Activated CD4-positive, CD25-positive, alpha-beta regulatory T cell treated with anti-CD3 and anti-CD28 coated beads, Interleukin-2, amount 50 U/mL, for 24 hours (primary cell): ENCODE measurements at places on chromosomes 13 and 19.

GRCh38 chr13:25867038-25867437 is 184.8 kb downstream of the SHISA2 start:
- no peak for ATAC-seq

DNA sequence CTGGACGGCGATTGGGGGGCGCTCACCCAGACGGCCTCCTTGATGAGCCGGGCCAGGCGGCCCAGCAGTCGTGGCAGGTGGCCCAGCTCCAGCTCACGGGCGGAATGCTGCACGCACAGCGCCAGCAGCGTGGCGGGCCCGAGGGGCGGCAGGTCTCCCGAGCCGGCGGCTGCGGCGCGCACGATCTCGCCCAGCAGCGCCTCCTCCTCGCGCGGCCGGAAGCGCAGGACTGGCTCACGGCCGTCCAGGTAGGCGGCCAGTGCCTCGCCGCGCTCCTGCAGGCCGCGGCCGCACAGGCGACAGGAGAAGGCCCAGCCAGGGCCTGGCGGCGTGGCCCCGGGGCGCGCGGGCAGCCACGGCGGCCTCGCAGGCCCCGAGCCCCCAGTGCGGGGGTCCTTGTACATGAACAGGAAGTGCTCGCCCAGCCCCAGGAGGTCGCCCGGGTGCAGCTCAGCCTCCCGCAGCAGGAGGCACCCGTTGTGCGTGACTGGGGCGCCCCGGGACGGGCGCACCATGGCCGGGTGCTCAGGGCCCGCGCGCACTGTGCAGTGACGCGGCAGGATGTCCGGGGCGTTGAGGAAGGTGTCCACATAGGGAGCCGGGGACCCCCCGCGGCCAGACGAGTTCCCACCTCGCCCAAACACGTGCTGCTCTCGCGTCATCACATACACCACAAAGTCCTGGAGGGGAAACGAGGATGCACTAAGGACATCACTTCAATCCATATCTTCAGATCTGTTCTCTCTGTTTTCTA is 9.6 kb upstream of the MAMSTR start:
- no peak for ATAC-seq

DNA sequence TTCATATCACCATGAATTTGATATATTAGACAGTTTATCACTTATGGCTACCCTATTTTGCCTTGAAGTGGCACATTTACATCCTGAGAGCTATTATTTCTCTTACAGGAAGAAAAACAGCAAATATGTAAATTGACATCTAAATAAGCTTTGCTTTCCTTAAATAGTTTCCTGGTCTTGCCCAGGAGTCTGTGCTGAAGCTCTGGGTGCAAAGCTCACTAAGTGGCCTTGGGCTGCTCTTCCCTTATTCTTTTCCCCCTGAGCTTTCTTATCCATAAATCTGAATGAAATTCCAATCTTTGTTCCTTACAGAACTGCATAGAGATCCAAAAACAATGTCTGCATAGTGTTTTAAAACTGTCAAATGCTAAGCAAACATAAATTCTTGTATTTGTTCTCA is 56.3 kb downstream of the TNFSF13B start:
- no peak for ATAC-seq

DNA sequence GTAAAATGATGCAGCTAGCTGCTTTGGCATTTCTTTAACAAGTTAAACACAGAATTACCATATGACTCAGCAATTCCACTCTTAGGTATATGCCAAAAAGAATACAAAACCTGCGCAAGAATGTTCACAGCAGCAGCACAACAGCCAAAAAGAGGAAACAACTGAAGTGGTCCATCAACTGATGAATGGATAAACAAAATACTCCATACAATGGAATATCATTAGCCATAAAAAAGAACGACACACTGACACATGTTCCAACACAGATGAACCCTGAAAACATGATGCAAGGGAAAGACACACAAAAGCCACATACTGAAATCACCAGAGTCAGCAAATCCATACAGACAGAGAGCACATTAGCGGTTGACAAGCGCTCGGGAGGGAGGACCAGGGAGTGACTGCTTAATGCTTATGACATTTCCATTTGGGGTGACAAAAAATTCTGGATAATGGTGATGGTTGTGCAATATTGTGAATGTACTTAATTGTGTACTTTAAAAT is 3.0 kb downstream of the PCID2 start:
- ATAC-seq = no peak

- no peak for ATAC-seq
Observed at GRCh38 chr13:44031555-44031954, 151.9 kb downstream of the LACC1 start.

DNA sequence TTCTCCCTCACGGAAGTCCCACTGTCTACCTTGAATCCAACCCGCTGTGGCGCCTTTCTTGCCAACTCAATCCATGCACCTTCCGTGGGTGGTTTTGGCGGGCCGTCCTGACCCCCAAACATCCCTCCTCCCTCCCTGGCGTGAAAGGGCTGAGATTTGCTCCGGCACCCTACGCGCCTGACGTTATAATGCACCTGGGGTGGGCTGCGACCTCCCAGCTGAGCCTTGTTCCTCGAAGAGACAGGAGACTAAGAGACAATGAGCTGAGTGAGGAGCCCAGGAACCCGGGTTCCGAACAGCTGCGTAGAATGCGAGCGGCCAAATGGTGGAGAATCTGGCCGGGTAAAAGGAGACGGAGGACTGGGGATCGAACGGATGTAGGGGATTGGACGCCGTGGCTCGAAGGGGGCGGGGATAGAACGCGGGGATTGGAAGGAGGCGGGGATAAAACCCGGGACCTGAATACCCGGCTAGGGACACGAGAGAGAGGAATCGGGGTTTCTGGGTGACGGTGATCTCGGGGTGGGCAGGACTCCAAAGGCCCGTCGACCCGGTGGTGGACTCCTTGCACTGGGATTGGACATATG is at the start of gene CPT1C:
CPT1C (plus strand) TSS at position 461 of the 587 bp plus-strand sequence. CDS start 1,137 bp downstream, outside the sequence.
- peak; percentile 63 for ATAC-seq

DNA sequence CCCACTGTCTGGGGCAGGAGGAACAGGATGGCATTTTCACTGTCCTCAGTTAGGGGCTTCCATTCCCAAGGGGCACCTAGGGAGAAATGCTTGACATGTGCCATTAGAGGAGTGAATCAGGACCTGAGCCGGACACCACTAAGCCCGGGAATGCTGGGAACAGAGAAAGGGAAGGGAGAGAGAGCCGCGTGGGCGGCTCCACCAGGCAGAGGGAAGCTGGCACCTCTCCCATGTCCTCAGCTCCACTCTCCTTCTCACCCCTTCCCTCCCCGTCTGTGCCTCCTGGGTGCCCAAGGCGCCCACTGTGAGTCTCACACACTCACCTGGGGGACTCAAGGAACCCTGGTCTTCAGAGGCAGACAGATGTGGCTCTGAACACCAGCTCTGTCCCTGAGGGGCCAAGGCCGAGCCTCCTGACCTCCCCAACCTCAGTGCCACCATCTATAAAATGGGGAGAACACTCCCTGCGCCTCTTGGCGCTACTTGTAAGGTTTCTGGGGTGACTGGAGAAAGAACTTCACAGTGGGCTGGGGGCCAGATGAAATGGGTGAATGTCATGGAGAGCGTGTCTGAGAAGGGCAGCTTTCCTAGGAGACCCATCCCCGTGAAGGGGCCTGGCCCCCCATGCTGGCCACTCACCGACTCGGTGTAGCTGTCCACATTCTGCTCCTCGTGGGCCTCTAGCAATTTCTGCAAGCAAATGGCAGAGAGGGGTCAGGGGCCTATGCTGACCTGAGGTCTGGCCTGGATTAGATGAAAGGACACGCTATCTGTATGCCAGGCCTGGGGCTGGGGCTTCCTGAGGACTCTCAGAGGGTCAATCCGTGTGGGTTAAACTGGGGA is 5.3 kb upstream of the KPTN start:
- ATAC-seq = no peak

- no peak for ATAC-seq
Observed at GRCh38 chr19:6232601-6233055, 47.1 kb downstream of the MLLT1 start.

DNA sequence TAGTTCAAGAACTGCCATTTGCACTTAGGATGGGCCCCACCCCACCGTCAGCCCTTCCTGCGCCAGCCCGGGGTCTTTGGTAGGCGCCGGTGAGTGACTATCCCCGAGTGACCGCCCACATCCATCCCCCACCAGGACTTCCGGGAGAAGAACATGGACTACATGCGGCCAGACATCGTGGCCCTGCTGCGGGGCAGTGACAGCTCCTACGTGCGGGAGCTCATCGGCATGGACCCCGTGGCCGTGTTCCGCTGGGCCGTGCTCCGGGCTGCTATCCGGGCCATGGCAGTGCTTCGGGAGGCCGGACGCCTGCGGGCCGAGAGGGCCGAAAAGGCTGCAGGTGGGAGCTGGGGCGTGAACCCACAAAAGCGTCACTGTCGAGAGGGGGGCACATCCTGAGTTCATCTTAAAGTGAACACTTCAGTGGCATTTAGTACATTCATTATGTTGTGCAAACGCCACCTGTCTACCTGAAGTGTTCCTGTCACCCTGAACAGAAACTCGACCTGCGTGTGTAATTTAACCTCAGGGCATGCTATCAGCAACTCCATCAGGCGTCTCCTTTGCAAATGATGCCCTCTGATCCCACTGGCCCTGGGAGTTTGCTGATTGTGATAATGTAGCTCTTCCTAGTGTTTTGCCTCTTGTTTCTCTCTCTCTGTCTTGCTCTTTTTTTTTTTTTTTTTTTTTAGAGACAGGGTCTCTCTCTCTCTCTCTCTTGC is 42.4 kb upstream of the USE1 start:
- ATAC-seq = no peak

- ATAC-seq = no peak
Observed at GRCh38 chr13:81246556-81246955, 905.6 kb upstream of the SPRY2 start.

GRCh38 chr19:47267350-47267759 is 7.3 kb upstream of the INAFM1 start:
- ATAC-seq = no peak

DNA sequence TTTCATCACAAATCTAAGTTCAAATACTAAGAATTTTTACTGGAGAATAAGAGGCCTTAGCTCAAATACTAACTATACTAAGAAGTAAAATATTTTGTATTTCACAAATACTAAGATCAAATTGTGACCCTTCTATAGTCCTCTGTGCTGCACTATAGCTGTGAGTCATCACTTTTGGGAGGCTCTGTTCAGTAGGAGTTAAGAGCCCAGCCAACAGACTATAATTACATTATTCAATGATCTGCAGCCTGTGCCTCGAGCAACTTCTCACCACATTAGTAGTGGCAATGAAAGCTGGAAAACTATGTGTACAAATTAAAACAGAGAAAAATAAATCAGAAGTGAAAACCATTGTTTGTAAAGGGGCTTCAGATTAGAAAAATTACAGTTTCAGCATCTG is 147.3 kb upstream of the GPC6 start:
- no peak for ATAC-seq

DNA sequence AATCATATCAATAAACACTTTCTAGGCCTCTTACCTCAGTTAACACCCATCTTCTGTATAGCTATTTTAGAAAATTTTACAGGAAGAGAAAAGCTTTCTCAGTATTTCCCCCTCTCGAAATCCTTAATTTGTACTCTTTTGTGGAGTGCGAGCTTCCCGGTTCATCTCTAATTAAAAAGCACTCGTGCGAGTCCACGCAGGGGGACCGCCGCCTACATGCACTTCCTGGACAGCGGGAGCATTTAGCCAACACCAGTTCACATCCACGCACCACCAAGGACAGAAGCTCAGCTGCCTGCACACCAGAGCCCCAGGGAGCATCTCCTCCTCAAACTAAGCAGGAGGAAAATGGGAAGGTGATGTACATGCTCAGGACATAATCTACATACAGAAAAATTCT is 60.0 kb downstream of the RASA3 start:
- no peak for ATAC-seq

DNA sequence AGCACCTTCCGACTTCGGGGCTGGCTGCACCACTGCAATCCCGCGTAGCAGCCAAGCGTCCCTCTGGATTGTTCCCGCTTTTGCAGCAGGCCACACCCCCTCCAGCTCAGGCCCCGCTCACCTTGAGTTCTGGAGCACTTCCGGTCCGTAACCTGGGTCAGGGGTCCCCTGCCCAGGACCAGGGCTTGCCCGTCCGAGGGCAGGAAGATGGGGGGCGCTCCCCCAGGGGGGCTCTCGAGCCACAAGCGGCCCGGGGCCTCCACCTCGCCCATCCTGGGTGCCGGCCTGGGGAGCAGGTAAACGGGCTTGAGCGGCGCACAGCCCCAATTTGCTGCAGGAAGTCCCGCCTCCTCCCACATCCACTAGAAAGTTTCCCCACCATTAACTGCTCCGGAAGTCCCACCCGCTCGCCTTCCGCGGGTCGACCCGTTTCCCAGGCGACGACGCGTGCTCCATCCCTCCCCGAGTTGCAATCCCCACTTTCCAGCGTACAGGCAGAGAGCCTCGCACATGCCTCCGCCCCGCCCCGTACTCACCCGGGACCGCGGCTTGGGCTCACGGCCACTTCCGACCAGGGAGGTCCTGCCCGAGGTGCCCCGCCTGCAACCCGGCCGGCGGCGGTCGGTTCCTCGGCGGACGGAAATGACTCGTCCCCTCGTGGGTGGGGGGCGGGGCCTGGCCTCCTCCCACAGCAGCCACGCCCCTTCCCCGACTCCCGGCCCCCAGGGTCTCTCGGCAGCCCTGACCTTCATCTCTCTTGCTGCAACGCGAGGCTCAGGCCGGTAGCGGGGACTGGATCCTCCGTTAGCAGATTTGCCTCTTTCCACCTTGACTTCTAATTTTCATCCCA is at the start of gene PNKP:
PNKP (minus strand) TSS at position 644 of the 850 bp plus-strand sequence; CDS start at position 272, 372 bp downstream.
- ATAC-seq = peak; percentile 60
